Activated naive CD4-positive, alpha-beta T cell treated with anti-CD3 and anti-CD28 coated beads, Interleukin-2, amount 50 U/mL, for 16 hours (primary cell): ENCODE measurements at places on chromosomes 4 and X.

GRCh38 chr4:26784207-26784865 is 76.3 kb upstream of the STIM2 start:
- DNase-seq = no peak

- no peak for DNase-seq
Observed at GRCh38 chr4:53619431-53619830, 28.1 kb upstream of the LNX1 start.

- DNase-seq = no peak
Observed at GRCh38 chr4:30553706-30554105, 166.5 kb upstream of the PCDH7 start.

- DNase-seq = no peak
Observed at GRCh38 chrX:130770615-130771014, 132.4 kb downstream of the ENOX2 start.

DNA sequence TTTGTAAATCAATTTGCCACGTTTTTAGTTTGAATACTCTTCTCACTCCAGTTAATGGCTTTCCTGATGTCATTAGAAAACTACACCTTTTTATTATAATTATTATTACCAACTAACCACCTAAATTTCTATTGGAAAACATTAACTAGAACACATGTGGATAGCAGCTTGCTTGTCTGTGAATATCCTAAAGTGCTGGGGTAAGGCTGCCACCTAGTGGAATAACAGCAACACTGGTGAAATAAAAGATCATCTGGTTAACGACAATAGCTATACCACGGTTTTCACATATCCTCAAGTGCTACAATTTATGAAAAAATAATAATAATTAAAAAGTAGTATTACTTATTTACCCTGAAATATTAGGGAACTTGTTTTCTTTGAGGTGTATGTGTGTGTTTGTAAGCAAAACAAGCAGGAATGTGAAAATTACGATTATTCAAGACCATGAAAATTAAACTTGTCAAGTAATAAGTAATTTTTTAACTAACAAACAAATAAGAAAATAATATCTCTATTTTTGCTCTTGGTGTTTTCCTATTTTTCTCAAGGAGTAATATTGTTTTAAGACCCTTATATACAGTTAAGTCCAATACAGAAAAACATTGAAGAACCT is 130.1 kb upstream of the TECRL start:
- no peak for DNase-seq

DNA sequence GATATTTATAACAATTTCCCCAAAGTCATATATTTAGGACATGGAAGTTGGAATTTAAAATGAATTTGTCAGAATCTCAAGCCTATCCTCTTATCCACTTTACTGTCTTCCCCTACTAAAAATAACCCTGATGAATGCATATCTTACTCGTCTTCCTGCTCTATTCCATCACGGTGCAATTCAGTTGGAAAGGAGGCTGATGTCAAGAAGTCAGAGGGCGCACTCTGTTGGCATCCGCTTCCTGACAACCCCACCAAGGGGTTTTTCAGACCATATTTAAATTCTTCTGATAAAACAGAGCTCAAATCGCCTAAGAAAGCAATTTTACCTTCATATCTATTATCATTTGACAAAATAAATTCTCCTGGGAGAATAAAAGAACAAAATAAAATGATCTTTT is 233.5 kb downstream of the ARHGAP24 start:
- DNase-seq = no peak

DNA sequence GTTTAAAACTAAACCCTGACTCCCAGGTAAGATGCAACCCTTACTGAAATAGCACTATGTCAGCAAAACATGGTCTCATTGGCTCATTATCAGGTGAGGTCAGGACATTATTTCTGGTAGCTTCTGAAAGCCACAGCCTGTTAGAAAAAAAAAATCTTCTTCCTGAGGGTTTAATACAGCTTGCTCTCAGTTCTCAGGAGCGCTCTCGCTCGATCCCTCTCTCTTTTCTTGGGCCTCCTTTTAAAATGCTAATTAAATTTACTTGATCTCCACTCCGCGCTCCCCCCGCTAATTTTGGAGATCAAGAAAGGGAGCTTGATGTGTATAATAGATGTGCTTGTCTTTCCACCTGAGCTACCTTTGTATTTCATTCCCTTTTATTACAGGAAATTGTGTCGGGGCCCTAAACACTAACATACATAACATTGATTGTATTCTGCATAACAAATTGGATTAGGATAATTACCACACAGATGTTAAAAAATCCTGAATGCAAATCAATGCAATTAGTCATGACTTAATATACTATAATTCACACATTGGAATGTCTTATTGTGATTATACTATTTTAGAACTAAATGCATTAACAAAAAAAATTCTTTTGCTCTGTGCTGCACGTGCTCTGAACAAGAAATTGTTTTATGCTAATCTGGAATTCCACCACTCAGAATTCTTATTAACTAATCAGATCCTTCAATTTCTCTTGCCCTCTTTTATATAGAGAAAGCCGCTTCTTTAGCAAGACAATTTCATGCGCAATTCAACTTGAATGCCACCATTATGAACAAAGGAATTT is 101.6 kb upstream of the TEX13D start:
- no peak for DNase-seq

DNA sequence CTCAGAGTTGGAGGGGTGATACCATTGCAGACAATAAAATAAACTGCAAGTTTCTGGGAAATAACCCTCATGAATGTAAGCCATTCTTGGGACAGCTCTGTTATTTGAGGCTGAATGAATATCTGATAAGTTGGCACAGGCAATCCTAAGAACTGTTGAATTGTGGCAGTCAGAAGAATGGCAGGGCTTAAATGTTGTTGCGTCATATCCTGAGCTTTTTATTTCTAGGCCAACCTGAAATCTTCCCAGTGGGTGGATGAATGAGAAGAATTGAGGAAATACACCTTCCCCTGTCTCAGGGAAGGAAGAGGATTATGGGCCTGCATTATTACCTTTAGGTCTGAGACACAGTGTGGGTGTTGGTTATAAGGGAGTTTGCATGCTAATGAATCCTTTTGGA is 64.4 kb upstream of the C4orf54 start:
- DNase-seq = no peak

DNA sequence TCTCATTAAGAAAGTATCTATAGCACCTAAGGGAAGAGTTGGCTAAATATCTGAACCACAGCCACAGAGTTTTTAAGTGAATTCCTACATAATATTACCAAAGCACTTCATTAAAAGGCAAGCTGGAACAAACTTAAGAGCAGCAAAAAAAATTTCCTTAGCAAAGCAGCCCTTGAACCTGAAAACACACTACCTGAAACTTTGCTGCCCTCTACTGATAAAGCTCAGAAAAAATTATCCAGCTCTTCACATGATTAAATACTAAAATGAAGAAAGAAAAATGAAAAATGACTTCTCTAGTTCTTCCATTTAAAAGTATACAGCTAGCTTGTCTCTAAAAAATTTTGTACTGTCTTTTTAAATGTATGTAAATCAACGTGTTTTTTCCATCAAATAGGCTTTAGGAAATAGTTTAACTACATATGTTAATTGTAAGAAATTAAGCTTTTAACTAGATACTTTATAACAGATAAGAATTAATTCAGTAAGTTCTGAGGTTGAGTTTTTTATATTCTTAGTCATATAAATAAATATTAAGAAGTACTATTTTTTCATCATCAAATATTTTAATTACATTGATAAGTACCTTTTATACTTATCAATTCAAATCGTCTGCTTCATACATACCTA is 156.1 kb downstream of the STPG2 start:
- no peak for DNase-seq

DNA sequence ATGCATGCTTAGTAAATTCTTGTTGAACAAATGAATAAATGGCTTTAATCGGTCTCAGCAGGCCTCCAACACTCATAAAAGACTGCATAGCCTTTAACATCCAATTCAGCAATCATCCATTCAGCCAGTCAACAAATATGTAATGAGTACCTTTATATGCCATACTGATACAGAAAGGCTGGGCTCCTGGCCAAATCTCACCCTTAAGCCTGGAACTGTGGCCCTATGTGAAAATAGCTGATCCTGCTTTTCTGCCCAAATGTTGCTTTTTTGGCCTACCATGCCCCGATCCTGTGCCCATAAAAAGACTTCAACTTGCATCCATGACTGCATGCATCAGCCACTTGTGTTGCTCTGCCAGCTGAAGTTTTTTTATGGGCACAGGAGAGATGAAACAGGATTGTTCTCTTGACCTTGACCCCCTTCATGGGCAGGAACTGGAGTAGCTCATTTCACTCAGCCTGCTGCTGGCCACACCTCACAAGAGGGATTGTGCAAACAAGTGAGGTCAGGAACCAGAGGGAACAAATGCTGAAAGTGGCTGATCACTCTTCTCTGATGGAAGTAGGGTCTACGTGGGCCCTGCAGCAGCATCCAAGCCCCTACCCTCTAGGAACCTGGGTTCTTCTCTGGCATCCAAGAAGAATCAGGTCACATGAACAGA is 75.6 kb downstream of the NPY1R start:
- DNase-seq = no peak

GRCh38 chr4:167100120-167100519 is 134.2 kb downstream of the SPOCK3 start:
- no peak for DNase-seq

GRCh38 chrX:30948051-30948450 is 59.0 kb upstream of the TAB3 start:
- DNase-seq = no peak

GRCh38 chr4:159142241-159142640 is 39.4 kb downstream of the RAPGEF2 start:
- DNase-seq = no peak

- DNase-seq = no peak
Observed at GRCh38 chr4:71992571-71993312, 39.1 kb upstream of the NPFFR2 start.

GRCh38 chrX:7111518-7111917 is 36.0 kb upstream of the STS start:
- DNase-seq = no peak

DNA sequence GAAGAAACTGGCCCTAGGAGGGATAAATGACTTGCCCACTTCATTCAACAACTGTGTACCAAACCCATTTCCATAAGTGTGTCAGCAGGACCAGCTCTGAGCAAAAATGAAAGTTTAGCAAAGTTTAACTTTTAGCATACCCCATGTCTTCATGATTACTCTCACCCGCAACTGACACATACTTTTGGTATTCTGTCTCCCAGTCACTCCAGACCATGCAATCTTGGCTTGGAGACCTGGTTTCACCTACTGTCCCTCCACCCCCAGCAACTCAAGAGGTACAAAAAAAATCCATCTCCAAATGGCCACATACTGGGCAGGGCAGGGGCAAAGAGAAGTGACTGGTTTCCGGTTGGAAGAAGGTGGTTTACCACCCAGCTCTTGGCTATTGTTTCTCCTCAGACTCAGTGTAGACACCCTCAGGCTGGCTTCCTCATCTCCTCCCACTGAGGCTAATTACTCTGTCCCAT is 79.8 kb downstream of the RLIM start:
- DNase-seq = no peak

- no peak for DNase-seq
Observed at GRCh38 chr4:145552181-145552822, 66.9 kb upstream of the MMAA start.

- DNase-seq = no peak
Observed at GRCh38 chrX:154653048-154653401, 354 bp downstream of the CTAG2 start.

DNA sequence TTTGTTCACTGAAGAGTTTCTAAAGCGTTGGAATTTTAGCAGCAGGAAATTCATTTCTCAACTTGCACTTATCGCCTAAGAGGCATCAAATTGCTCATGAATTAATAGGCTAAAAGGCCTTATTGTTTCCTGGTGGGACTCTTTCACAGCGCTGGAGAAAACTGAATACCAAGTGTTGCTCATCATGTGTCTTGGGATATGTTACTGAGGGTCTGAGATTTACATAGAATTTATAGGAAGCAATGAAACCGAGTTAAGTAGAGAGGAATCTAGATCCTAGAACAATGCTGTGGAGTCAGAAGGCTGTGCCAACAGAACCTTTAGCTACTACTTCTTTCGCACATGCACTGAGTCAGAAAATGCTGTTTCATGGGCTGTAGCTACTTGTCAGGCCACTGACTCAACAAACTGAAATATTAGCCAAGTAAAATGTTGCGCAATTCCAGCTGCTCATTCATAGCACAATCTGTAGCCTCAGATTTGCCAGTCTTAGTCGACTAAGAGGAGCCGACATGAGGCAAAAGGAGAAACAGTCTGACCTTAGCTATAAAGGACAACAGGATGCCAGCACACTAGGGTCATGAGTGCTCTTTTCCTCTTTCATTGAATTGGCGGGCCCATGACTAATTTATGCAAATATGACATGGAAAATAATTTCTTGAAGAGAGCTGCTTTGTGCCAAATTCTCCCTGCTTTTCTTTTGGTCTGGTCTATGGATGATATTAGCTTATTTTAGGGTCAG is 35.9 kb upstream of the CXCL8 start:
- DNase-seq = no peak

DNA sequence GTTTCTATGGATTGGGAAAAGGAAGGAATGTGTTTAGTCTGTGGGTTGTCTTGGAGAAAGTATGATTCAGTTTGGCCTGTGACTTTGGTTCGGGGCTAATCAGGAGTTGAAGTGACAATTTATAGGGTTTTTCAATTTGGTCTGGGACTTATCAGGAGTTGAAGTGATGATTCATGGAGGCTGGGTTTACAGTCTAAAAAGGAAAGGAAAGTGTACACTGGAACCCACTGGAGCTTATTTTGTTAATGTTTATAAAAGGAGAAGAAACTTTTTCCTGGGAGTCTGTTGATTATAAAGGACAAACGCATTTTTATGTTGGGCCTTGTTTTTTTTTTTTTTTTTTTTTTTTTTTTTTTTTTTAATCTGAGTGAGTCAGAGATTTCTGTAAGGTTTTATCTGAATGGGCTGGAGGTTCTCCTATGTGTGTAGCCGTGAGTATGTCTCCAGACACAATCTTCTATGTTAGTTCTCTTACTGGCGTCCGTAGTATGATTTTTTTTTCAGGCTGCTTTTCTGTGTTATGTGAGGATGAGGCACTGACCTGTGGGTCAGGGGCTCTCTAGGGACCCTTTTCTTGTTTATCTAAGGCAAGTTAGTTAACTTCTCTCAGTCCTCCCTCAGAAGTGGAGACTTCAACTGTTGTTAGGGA is 33.0 kb upstream of the RAB9B start:
- DNase-seq = no peak

DNA sequence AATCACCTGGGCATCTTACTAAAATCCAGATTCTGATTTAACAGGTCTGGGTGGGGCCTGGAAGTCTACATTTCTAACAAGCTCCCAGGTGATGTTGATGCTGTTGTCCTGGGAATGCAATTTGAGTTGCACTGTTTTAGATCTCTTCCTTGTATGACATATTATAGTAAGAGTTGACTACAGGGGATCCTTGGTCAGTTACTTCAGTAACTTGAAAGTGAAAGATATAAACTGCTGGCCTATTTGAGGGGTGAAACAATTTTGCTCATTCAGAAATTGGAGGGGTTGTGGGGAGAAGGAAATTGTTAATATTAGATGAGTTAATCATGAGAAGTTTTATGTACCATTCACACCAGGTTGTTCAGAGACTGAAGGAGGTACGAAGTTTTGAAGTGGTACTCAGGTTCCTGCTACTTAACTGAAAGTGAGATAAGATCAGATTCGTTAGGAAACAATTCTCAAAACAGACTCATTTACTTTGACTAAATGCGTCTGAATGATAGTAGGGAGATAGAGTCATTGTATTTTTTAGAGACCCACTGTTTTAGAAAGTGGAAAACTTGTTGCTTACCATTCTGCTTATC is 12.5 kb downstream of the SH2D1A start:
- DNase-seq = no peak
